Stimulated activated CD4-positive, alpha-beta T cell treated with anti-CD3 and anti-CD28 coated beads, Interleukin-4, amount 100 ng/mL, for 48 hours (primary cell): ENCODE measurements at places on chromosomes 5 and 9.

- DNase-seq: no peak
Observed at GRCh38 chr5:67809589-67809988, 406.0 kb upstream of the PIK3R1 start.

DNA sequence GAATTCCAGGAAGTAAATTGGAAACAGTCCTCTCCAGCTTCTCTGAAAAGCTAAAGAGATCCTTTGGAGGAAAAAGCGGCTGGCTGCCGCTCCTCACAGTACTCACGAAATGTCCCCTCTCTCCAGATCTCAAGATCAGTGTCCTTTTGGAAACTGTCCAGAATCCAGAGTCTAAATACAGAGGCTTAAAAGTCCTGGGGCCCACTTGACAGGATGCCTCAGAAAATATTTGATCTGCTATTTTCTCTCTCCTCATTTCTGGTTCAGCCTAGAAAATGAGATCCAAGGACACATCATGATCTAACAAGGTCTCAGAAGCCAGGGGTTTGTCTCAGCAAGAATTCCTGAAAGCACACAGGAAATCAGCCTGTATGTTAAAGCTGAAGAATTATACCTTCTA is 7.2 kb downstream of the C1QTNF2 start:
- DNase-seq: no peak

DNA sequence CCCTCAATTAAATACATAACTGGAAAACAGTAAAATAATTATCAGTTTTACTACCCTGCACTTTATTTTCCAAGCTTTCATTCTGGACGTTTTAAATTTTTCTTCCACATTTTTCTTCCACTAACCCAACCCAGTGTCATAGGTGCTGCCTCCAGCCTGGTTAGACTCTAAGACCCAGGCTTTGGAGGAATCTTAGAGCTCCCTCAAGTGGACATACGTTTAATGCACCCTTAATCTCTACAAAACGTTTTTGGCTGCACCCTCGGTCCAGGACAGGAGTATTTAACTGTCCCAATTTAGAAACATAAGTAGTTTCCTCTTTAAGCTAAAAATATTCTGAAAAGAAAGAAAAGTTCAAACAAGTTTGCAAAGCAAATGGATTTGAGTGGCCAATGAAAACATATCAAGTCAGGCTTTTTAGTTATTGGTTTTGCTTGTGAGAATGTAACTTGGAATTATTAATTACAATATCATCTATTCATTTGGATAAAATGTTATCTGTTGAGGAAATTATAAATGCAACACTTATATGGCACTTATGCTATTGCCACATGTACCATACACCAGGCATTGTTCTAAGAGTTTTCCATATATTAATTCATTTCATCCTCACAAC is 38.9 kb downstream of the CDH6 start:
- DNase-seq: no peak

- DNase-seq: no peak
Observed at GRCh38 chr5:146101646-146102045, 3.7 kb downstream of the PLAC8L1 start.
